ENCODE measurements at places on chromosomes 1 and 21.

DNA sequence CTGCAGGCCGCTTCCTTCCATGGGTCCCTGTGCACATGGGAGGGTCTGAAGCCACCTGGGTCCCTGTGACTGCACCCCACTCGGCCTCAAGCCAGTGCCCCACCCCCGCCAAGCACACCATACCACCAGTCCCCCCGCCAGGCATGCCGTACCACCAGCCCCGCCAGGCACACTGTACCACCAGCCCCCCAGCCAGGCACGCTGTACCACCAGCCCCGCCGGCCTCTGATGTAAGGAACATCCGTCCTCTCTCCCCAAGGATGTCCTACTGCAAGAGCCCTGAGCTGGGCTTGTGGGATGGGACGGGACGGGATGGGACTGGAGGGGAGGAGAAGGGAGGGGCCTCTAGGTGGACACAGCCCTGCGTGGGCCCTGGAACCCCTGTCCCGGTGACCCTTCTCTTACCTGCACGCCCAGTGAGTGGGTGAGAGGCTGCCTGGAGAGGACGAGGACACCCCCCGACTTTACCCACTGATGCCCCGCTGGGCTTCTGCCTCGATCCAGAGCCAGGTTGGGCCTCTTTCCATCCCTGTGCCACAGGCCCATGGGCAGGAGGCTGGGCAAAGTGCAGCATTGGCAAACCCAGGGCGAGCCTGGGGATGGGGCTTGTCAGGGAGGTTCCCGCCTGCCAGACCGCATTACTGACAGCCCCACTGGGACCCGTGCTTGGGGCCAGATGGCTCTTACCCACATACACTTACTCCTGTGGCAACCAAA is 40.8 kb upstream of the COL6A1 start:
- no peak for DNase-seq

GRCh38 chr1:222818171-222818570 is 3.3 kb downstream of the DISP1 start:
- DNase-seq = no peak

GRCh38 chr1:119361620-119362344 is 6.8 kb upstream of the HAO2 start:
- DNase-seq = no peak

DNA sequence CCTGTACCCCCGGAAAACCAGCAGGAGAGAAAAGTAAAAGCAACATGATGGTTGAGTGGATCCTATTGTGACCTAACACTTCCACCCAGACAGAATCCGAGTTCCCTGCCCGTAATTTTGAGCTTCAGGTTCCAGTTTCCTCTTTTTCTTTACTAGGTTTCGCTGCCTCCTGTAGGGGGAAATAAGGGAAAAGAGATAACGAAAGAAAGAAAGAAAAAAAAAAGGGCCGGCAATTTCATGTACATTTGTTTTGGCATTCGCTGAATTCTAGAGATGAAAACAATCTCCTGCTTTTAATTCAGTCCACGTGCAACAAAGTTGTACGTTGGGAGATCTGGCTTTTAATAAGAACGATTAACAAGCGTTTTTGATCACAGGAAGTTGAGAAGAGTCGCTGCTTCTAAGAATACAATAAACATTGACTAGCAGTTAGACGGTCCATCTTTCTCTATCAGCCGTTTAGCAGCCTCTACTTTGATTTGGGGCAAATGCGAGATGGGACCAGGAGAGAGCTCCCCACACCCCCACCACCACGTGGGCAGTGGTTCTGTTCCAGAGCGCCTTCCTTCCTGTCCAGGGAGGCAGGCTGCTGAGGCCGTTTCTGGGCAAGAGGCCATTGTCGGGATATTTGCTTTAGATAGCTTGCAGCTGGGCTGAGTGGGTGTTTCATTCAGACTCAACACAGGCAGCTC is 155.9 kb upstream of the RUNX1 start:
- DNase-seq = no peak

DNA sequence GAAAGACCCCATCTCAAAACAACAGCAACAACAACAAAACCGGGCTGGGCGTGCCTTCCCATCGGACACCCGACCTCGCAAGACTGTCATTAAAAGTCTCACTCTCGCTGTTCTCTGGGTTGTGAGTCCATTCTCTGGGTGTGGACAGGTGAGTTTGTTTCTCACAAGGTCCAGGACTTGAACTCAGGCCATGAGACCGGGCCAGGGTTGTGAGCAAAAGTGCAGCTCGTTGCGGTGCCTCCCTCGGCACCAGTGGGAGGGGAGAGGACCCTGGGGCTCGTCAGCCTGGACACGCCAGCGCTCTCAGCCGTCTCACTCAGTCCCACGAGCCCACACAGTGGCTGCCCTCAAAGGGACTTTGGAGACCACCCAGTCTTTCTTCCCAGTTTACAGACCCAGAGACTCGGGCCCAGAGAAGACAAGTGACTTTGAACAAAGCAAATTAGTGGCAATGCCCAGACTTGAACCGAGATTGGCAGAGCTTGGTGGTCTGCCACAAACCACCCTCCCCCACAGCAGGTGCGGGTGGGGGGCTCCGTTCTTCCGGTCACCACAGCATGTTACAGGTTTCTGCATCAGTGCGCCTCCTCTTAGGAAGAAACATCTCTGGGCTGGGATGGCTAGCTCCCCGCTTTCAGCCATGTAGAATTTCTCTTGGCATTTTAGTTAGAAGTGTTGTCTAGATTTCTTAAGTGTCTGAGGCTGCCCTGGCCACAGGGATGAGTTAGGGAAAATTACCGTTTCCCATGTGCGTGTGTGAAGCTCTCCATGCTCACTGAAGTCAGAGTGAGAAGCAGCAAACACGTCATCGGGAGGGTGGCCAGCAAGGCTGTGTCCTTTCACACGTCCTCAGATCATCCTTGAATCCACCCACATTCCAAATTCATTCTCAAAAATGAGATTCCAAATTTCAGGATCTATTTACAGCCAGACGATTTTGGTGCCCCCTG is 28.3 kb downstream of the LRRC3 start:
- DNase-seq = no peak

DNA sequence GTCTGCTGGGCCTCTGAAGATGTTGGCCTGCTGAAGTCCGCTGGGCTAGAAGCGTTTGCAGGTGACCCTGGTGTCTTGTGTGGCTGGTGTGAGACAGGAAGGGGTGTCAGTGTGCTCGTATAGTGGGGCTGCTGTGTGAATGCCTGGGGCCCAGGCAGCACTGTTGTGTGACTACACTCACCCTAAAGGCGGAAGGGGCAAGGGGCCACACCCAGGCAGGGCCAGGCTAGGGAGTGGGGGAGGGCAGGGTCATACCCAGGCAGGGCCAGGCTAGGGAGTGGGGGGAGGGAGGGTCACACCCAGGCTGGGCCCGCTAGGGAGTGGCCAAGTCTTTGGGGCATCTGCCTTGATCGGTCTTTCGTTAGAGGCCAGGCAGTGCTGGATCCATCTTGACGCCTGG is 25.0 kb downstream of the PDXK start:
- DNase-seq = no peak

DNA sequence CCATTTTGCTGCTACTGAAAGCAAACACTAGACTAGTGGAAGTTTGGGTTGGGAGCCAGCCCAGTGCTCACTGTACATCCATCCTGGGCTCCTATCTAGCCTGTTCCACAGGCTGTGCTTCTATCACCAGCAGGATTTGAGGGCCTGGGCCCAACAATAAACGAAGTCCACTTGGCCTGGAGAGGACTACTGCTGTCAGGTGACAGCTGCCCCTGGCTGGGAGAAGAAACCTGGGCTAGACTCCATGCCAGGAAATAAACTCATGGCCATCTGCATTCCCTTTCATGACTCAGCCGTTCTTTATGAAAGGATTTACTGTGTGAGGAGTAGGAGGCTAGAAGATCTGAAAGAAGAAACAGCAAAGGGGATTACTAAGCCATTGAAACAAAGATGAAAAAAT is 35.5 kb downstream of the COLGALT2 start:
- no peak for DNase-seq

DNA sequence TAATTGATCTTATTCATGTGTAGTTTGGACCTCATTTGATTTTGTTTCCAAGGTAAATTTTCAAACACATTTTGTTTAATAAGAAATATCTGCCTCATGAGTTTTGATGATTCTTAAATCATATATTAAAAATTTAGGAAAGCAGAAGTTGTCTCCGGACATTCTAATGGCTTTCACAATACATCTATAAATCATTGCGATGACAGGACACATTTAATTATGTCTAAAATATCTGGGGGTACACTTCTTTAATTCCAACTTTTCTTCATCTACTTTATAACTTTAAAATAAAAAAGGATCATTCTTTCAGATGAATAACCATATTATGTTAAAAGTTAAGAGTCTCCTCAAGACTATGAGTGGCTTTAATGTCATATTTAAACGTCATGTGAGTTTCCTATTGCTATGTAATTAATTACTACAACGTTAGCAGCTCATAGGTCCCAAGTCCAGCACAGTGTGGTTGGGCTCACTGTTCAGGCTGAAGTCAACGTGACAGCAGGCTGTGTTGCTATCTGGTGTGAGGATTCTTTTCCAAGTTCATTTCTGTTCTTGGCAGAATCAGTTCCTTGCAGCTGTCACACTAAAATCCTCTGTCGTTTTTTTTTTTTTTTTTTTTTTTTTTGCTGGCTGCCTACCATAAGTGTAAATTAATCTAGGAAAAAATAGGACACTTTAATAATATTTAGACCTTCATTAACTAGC is 893.5 kb downstream of the LTN1 start:
- no peak for DNase-seq

GRCh38 chr1:20665726-20666125 is 4.6 kb upstream of the DDOST start:
- DNase-seq = no peak

DNA sequence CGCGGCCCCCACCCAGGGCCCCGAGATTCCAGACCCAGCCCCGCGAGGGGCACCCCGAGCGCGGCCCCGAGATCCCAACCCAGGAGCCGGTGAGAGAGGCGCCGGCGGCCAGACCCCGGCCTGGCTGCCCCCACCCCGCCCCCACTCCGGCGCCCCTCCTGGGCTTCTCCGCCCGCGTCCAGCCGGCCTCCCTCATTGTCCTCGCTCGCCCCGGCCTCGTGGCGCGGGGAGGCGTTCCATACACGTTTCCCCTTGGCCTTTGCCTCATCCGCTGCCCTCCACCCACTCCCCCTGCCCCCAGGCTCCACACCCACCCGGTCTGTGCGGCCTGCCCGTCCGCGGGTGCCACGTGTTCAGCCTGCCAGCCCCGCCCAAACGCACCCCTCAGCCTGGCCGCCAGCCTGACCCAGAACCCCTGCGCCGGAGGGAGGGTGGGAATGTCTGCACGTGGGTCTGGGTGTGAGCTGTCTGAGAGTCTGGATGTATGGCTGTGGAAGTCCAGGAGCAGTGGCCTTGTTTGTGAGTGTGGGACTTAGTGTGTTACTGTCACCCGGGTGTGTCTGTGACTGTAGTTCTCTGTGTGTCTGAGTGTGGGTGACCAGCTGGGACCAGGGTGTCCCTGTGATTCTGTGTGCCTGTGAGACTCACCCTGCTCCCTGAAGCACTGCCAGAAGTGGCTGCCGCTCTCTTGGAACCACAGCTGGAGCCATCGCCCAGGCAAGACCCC is 681 bp downstream of the B4GALT2 start:
- no peak for DNase-seq

DNA sequence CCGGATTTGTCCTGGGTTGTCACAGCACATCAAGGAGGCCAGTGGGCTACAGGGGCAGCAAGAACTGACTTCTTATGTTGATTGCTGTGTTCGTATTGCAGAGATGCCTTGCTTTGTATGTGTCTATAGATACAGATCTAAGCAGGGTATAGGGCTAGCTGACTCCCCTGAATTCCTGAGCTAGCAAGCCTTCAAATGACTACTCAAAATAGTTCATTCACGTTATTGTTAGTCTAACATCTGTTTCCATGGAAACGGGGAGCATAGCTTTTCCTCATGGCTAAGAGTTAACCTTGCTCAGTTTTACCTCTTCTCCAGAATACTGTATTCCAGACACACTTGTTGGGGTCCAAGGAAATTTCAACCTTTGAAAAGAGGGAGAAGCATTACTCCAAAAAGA is 24.1 kb downstream of the TRIM45 start:
- no peak for DNase-seq

GRCh38 chr1:205001162-205001561 is 41.9 kb upstream of the CNTN2 start:
- DNase-seq = no peak

- DNase-seq = no peak
Observed at GRCh38 chr1:241631674-241632073, 8.5 kb downstream of the CHML start.

DNA sequence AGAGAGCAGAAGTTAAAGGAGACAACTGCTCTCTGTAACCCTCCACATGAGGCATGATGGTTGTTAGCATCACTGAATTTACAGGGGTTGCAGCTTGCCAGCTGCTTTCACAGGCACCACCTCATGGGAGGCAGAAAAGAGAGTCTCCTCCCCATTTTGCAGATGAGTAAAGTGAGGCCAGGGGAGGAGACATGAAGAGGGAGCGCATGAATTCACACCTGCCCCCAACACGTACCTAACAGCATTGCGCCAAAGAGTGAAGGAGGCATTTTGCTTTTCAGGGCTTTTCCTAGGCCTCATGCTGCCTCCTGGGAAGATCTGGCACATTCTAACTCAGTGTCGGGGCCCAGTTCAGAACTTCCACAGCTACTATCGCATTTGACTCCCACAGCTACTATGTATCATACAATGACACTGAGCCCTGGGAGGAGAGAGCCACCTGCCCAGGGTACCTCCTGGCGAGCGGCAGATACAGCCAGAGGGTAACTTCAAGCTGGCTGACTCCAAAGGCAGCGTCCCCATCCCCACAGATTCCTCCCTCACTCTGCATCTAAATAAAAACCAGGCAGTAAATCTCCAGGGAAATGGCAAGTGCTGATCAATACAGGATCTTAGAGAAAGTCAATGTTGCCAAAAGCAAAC is 34.0 kb downstream of the GLIS1 start:
- no peak for DNase-seq

All from NCI-H1417 treated with DMSO at 0.1 percent for 48 hours (cell line).